ENCODE measurements at places on chromosomes 7 and 10.

GRCh38 chr7:42978496-42978895 is 46.3 kb downstream of the MRPL32 start:
- no peak for DNase-seq

DNA sequence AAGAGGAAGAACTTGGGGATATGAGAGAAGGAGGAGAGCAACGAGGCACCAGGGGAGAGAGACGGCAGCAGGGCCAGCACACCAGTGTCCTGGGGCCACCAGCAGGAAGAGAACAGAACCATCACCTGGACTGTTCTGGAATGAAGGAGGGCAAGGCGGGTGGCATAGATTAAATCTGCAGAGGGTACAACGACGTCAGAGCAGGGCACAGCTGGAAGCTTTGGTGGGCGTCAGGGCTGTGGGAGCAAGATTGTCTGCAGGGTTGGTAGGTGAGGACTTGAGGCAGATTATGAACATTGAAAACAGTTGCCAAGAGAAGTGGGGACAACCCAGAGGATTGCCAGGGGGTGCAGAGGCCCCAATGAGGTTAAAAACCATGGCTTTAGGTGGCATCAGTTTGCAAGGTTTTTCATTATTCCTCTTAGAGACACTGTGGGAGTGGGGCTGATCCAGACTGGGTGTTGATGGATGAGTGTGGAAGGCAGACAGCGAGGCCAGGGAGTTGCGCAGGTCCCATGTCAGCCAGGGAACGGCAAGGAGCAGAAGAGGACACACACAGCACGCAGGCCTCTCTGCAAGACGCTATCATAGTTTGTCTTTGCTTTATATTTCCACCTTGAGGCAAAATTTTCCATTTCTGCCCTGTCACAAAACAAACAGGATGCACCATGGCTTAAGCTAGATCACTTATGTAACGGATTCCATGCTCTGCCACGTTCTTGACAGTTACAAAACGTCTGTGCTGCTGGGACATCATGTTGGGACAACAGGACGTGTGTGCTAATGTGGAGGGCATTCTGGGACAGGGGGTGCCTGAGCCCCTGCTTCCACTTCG is 52.5 kb upstream of the LEP start:
- no peak for DNase-seq

DNA sequence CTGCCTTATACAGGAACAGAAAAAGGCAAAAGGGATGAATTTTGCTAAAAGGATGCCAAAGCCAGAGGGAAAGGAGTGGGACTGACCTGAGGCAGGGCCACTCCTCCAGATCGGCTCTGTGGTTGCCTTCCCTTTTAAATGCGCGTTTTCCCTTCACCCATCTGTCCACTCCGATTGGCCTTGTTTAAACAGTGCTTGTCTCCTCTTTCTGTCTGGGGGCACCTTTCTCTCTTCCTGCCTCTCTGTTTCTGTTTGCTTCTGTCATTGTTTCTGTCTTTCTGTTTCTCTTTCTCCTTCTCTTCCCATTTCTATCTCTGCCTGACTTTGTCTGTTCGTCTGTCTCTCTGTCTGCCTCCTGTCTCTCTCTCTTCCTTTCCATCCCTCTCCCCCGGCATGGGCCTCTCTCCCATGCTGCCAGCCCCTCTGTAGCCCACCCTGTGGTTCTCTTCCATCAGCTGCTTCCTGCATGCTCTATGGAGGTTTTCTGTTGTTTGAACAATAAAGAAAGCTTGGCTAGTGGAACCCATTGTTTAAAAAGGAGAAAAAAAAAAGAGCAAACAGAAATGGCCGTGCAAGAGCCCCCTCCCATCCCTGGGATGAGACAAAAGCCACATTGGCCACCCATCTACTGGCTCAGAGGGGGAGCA is 29.5 kb upstream of the HSPB1 start:
- no peak for DNase-seq

GRCh38 chr10:80497187-80498077 is 40.3 kb upstream of the SH2D4B start:
- DNase-seq: peak; percentile 21

DNA sequence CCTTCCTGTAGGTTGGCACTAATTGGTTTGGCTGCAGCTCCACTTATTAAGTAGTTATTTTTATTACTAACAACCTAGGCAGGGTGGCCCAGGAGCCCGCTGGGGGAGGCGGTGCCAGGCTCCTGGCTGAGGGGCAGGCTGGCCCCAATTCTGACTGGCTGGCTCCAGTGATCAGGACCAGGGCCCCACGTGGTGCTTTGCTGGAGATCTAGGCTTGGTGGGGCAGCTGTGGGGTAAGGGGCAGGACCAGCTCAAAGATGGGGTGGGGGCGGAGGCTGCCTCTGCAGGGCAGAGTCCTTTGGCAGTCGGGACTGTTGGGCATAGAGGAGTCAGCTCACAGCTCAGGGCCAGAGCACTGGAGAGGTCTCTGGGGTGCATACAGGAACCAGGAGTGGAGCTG is 2.4 kb downstream of the ASL start:
- DNase-seq: no peak

All from HT-29 (cell line).